ENCODE measurements at places on chromosomes 11 and 22.

DNA sequence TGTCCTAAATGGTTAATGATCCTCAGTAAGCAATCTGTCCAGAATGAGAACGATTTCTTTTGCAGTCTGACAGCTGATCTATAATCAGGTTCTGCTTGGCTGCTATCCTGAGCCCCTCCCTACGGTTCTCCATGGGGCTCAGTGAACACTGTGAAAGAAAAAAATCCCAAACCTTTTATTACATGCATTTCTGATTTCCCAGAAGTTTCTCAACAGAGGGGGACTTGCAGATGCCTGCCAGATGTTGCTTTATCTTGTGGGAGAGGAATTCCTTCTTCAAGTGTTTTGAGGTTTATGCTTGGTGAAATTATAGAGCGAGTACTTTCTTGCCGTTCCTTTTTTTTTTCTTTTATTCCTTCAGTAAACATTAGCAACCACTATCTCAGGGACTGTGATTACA is 531.9 kb upstream of the ISX start:
- no peak for DNase-seq

DNA sequence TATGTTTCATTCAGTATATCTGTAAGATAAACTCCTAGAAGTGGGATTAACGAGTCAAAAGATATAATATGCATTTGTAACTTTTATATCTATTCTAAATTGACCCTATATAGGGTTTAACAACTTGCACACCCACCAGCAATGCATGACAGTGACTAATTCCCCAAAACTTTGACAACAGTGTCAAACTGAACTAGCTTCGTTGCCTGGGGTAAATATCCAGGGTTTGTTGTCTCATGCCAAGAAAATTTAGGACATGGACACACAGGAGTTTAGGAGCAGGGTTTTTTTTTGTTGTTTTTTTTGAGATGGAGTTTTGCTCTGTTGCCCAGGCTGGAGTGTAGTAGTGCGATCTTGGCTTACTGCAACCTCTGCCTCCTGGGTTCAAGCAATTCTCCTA is 5.1 kb downstream of the SNU13 start:
- DNase-seq, result no peak

GRCh38 chr22:48235744-48236143 is 1473.3 kb downstream of the TBC1D22A start:
- DNase-seq, result no peak

DNA sequence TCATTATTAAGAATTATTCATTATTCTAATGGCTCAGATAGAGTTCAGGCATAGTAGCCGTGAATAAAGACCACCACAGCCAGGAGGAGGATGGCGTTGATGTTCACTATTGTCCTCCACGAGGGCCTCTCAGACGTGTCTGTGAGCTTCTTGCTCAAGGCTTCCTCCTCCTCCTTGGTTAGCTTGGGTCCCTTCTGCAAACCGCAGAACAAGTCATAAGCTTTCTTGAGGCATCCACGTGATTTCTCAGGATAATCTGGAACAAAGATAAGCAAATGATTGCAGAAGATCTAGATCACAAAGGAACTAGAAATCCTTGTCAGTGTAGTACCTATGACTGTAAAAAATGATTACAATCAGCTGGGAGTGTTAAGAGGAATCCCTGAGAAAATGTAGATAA is 13.6 kb upstream of the RFPL2 start:
- no peak for DNase-seq

- DNase-seq, result no peak
Measured at GRCh38 chr11:129605815-129606214, 209.8 kb upstream of the TMEM45B start.

- no peak for DNase-seq
Measured at GRCh38 chr11:39990421-39990831, 1469.0 kb downstream of the LRRC4C start.

DNA sequence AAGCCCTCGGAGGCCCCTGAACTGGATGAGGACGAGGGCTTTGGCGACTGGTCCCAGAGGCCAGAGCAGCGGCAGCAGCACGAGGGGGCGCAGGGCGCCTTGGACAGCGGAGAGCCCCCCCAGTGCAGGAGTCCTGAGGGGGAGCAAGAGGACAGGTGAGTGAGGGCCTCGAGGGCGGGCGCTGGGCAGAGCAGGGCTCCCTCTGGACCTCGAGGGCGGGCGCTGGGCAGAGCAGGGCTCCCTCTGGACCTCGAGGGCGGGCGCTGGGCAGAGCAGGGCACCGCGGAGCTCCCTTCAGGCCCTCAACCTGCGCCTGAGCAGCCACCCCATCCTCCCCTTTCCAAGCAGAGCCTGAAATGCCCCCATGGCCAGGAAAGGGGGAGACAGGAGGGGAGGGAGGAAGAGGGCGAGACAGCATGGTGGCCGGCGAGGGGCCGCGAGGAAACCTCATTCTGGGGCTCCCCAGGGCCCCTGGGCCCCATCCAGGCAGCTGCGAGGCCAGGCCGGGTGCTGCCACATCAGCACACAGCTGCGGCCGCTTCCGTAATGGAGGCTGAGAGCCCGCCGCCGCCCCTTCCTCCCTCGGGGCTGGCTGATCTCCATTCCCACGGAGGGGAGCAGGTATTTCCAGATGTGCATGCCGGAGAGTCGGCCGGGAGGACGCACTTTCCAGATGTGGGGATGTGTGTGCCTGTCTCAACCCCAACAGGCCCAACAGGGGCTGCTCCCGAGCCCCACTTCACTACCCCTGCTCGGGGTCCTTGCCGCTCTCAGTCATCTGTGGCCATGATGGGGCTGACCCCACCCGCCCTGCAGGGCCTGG is 10.0 kb downstream of the PRR33 start:
- no peak for DNase-seq

DNA sequence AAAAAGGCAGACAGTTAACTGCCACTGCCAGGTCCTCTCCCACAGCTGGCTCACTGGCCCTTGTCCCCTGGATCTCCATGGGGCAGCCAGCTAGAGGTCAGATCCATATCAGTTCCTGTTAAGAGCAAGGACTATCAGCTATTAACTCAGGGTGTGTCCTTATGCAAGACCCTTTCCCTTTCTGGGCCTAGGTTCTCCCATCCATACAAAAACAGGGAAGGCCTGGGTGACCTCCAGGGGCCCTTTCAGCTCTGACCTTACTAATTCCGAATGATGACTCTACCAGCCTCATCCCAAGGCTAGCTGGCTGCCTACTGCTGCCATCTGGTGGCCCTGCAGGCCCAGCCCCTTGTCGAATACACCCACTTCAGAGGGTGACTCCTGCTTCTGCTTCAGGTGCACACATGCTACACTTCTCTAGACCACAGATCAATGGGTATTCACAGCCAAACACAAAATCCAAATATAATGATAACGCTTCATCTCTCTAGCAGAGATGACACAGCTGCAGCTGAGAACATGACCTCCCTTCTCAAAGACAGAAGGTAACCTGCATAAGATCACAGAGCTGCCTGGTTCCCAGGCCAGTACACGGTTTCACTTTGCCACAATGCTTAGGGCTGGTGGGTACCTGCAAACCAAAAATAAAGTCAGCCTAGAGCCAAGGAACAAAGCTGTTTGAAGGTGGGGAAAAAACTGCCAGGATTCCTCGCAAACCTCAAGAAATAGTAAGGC is 34.1 kb downstream of the SERGEF start:
- DNase-seq, result peak; percentile 12

GRCh38 chr11:13210424-13210823 is 67.2 kb upstream of the BMAL1 start:
- DNase-seq, result no peak

GRCh38 chr11:82494988-82495432 is 238.7 kb downstream of the FAM181B start:
- DNase-seq, result no peak

DNA sequence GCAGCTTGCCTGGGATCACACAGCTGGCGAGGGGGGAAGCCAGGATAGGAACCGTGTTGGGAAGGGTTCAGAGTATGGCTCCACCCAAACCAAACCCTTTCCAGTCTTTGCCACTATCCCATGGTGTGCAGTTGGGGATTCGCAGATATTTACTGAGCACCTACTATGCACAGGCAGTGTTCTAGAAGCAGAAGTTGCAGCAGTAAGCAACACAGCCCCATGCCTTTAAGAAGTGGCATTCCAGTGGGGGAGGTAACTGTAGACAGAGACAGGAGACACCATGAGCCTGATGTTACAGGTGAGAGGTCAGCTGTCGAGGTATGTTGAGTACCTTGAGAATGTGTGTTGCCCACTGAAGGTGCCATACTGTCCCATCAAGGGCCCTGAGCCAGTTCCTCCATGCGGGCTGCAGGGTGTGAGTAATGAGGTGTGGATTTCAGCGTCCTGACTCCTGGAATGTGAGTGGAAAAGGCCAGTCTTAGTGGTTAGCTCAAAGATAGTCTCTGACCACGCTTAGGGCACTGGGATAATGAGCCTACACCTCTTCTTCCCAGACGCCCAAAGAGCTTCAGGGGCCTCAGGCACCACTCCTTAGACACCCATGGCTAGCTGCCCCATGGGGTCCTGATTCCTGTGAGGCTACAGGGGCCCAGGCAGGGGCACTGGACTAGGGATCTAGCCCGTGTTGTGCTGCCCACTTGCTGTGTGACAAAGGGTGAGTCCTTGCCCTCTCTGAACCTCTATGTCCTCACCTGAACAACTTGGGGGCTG is 71.8 kb upstream of the TP53I11 start:
- DNase-seq, result no peak

GRCh38 chr11:75795276-75796090 is 19.5 kb upstream of the UVRAG start:
- no peak for DNase-seq

DNA sequence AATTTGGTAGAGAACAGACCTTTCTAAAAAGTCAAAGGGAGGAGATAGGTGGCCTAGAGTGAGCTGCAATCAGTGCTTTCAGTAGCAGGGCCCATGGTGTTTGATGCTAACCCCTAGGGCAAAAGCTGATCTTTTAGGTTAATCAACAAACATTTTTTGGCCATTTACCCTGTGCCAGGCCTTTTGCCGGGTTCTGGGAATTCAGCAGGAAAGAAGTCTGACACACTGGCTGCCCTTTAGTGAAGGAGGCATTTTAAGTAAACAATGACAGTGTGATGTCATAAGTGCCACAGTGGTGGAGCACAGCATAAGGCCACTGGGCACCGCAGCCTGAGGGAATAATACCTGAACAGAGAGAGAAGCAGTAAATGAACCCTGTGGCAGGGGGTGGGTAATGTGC is 29.0 kb downstream of the C22orf31 start:
- DNase-seq, result no peak

DNA sequence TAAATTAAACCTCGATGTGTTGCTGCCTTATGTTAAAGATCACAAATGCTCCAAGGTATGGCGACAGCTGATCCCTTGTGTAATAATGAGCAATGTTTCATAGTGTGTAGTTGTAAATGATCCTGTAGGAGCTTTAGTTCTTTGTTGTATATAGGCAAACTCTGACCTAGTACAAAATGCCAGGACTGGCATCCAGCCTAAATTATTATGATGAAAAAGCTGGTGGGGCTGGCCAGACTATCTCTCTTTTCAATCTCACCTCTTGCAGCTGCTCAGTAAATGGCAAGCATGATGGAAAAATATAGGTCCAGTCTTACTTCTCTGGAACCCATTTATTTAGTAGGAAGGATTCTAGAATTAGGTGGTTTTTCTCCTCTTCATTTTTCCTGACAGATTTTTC is 345.1 kb upstream of the C11orf87 start:
- no peak for DNase-seq

GRCh38 chr22:19173047-19174035 is 5.2 kb downstream of the SLC25A1 start:
- DNase-seq, result no peak

GRCh38 chr11:109972181-109972715 is 120.9 kb upstream of the ZC3H12C start:
- no peak for DNase-seq

GRCh38 chr11:16095756-16096155 is 260.6 kb downstream of the SOX6 start:
- DNase-seq, result no peak

- DNase-seq, result no peak
Measured at GRCh38 chr11:105070306-105070705, 25.2 kb upstream of the CARD16 start.

DNA sequence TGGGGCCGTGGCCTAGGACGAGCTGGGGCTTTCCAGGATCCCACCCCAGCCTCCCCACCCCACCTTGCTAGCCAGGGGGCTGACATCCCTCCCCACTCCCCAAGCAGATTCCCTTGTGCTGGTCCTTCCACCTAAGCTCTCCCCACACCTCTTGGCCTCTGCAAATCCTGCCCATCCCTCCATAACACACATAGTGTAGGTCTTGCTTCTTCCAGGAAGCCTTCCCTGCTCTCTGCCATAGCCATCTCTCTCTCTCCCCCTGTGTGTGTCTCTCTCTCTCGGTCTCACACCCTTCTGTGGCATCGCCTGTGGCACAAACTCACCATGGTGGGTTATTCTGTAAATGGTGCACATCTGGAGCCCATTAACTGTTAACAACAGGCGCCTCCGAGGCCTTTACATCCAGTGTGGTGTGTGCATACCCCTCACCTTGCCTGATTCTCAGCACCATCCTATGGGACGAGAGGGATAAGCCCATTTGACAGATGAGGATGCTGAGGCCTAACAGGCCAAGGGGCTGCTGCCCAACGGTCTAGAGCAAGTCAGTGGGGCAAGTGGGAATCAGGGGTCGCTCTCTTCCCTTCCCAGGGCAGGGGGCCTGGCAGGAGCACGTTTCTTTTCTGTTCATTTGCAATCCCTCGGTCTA is 22.2 kb upstream of the PICK1 start:
- DNase-seq, result no peak

DNA sequence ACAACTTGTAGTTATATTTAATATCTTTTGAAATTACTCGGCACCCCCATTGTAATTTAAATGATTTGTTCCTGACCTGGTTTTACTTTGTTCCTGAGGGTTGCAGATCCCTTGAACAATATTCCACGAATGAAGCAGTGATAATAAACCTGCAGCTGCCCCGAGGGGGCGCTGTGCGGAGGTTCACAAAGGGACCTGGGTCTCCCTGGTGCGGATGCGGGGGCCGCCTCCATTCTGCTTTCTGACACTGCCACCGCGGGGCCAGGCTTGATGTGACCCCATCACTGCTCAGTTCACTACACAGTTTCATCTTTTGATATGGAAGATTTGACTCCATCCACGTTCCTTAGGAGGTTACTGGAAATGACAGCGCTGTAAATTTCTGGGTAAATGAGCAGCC is 62.9 kb upstream of the PRODH start:
- peak; percentile 34 for DNase-seq

- no peak for DNase-seq
Measured at GRCh38 chr22:26713823-26714449, 56.5 kb downstream of the MIAT start.

- DNase-seq, result no peak
Measured at GRCh38 chr11:6655790-6656583, at the start of gene DCHS1. TSS of gene DCHS1 (minus strand) at chr11:6655809. CDS start at chr11:6641613, 14,196 bp downstream.

- peak; percentile 32 for DNase-seq
Measured at GRCh38 chr11:86068138-86068871, 579 bp downstream of the PICALM start.

- DNase-seq, result no peak
Measured at GRCh38 chr11:5036669-5037068, 9.7 kb upstream of the OR52J3 start.

- DNase-seq, result peak; percentile 78
Measured at GRCh38 chr11:134360050-134360835, 28.5 kb downstream of the GLB1L2 start.

DNA sequence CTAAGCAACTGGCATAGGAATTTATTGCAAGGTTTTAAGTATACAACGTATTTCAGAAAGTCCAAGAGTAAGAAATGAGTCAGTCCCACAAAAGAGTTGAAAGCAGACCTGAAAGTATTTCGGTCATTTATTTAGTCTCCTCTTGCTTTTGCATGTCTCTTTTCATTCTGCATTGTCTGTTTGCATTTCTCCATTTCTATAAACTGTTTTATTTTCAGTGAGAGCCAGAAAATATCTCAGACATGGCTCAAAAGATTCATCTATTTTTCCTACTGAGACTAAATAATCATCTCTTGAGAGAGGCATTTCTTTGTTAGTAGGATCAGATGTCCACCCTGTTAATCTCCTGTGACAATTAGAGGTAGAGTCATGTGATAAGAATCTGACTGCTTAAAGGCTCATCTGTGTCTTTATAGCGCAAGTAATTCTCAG is 219.1 kb upstream of the CCDC179 start:
- DNase-seq, result no peak

All from stimulated activated CD4-positive, alpha-beta T cell treated with anti-CD3 and anti-CD28 coated beads, Interleukin-1b, Interleukin-23, amount 100 ng/mL, for 48 hours (primary cell).